Fibroblast of lung (primary cell): ENCODE measurements at places on chromosomes 6 and 20. TPM values are rescaled to one million over a fixed set of nuclear protein-coding genes. Genes with fewer than 3 reads are reported as not detected.

Gene TNFAIP3
- total RNA-seq: 3.9 and 7.8 TPM in 2 replicates

Gene NKAIN4
- total RNA-seq: not detected in 2 replicates

Gene BPIFA3
- total RNA-seq: not detected in 2 replicates

Gene LY6G6C
- total RNA-seq: not detected in 2 replicates

Gene PKIB
- 0.51 and 1.3 TPM in 2 replicates for total RNA-seq

Gene TP53TG5
- under 0.01 TPM in 1 of 2 replicates, not detected in the other for total RNA-seq

Gene WFDC6
- not detected in 2 replicates for total RNA-seq

Gene ARHGAP40
- not detected in 2 replicates for total RNA-seq

Gene TUBB1
- under 0.01 TPM in 2 replicates for total RNA-seq

Gene MYO6
- total RNA-seq: 14.4 and 24.9 TPM in 2 replicates

Gene CAGE1
- under 0.01 and 0.17 TPM in 2 replicates for total RNA-seq

Gene PBOV1
- not detected in 2 replicates for total RNA-seq

Gene TBC1D7
- 12.8 and 19.3 TPM in 2 replicates for total RNA-seq

Gene FGD2
- total RNA-seq: not detected in 2 replicates

Gene CMTR1
- 42.6 and 44.8 TPM in 2 replicates for total RNA-seq

Gene SLC22A2
- total RNA-seq: not detected in 2 replicates

Gene BCAS1
- total RNA-seq: under 0.01 and 0.17 TPM in 2 replicates

Gene ATP6V1G2
- 4.1 and 11.2 TPM in 2 replicates for total RNA-seq

Gene RIPPLY2
- 0.51 TPM in 1 of 2 replicates, not detected in the other for total RNA-seq

Gene SYNDIG1
- total RNA-seq: 0.17 and 0.51 TPM in 2 replicates

Gene SEL1L2
- total RNA-seq: not detected in 2 replicates

Gene UQCC2
- 22.9 and 36.5 TPM in 2 replicates for total RNA-seq

Gene HLA-DQA2
- total RNA-seq: not detected in 2 replicates

Gene NHSL1
- 10.0 and 10.6 TPM in 2 replicates for total RNA-seq

Gene OTOR
- not detected in 2 replicates for total RNA-seq

Gene PAX1
- total RNA-seq: not detected in 2 replicates

Gene GCNT2
- 0.77 and 2.1 TPM in 2 replicates for total RNA-seq

Gene HBS1L
- 88.6 and 118 TPM in 2 replicates for total RNA-seq

Gene PIM1
- 22.8 and 25.7 TPM in 2 replicates for total RNA-seq

Gene MYB
- under 0.01 TPM in 1 of 2 replicates, not detected in the other for total RNA-seq

Gene LINC00237
- total RNA-seq: not detected in 2 replicates

Gene TAGAP
- under 0.01 TPM in 1 of 2 replicates, not detected in the other for total RNA-seq

Gene PRKN
- 4.6 and 5.6 TPM in 2 replicates for total RNA-seq

Gene LAMA5
- total RNA-seq: 47.0 and 81.6 TPM in 2 replicates

Gene CD93
- total RNA-seq: under 0.01 TPM in 1 of 2 replicates, not detected in the other

Gene HRH3
- total RNA-seq: not detected in 2 replicates

Gene XKR7
- total RNA-seq: not detected in 2 replicates

Gene MYLK2
- total RNA-seq: under 0.01 TPM in 1 of 2 replicates, not detected in the other

Gene DNAH8
- total RNA-seq: under 0.01 TPM in 2 replicates

Gene TBC1D20
- total RNA-seq: 28.8 and 33.9 TPM in 2 replicates

Gene KCNK15
- total RNA-seq: 1.8 and 4.1 TPM in 2 replicates

Gene GHRH
- total RNA-seq: not detected in 2 replicates

Gene ZNF391
- 1.3 and 2.8 TPM in 2 replicates for total RNA-seq

Gene COL10A1
- 1.3 and 40.1 TPM in 2 replicates for total RNA-seq
